ENCODE measurements at places on chromosomes 7 and 10.

DNA sequence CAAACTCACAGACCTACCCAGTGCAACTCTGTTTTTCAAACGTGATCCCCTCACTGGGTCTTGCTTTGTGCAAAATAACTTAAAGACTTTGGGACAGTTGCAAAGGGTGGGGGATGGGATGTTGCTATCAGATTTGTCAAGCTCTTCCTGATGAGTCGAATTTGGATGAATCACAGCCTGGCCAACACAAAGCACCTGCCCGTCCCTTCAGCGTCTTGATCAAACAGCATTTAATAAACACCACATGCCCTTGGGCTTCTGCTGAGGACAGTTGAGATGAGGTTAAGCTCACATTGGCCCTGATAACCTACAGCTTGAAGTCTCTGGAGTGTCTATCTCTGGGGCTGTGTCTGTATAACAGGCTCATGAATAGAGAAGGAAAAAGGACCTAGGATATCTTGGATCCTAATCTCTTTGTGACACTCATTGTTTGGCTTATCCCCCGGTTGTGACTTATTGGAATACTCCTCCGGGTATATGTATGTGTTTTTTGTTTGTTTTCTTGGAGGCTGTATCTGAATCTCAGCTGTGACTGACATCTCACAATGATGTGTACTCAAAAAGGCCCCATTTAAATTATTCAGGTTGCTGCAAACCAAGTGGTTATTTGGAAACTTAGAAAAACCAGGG is 132.6 kb upstream of the NAMPT start:
- DNase-seq: no peak

GRCh38 chr10:86139066-86139657 is 227.4 kb downstream of the GRID1 start:
- no peak for DNase-seq

GRCh38 chr10:74039561-74040145 is 41.7 kb downstream of the VCL start:
- DNase-seq: no peak

DNA sequence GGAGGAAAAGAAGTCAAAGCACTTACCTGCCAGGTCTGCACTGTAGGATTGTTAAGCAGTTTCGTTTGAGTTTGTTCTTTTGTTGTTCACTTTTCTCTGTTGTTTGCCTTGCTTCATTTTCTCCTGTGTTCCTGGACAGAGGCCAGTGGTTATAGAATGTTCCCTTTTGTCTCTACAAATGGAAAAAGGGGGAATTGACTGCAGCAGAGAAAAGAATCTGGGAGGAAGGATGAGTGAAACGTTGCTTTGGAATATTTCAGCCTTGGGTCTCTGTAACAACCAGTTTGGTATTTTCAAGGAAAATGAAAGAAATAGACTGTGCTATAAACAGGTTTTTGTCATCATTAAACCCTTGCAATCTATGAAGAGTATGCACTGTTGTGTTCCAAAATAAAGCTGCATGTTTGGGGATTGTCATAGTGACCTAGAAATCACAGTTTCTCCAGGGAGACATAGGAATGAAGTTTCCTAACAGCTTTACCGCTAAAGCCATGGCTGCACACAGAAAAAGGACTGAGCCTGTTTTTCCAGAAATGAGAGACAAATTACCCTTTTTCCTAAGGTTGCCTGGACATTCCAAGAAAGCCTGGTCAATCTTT is 60.8 kb upstream of the HABP2 start:
- DNase-seq: no peak

GRCh38 chr7:116148626-116149025 is 61.7 kb upstream of the TES start:
- no peak for DNase-seq

DNA sequence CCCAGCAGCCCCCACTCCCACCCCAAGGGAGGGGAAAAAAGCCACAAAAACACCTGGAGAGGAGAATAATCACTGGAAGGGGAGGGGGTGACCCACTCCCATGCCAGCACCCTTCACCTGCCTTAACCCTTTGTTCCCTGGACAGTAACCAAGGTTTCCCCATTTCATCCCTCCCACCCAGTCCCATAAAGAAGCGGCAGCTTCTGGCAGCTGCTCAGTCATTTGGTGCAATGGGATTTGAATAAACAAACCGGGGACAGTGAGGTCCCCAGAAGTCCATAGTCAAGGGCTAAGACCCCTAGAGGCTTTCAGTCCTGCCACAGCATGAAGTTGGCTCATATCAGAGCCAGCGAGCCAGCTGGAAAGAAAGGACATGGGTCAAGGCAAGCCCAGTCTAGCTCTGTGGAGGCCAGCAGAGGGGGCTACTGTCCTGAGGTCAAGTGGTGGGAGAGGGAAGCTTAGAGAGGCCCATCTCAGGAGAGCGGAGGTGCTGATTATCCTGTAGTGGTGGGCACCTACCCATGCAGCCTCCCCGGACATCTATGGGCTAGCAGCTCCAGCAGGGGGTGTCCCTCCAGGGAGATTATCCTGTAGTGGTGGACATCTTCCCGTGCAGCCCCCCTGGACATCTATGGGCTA is 58.9 kb upstream of the LBX1 start:
- DNase-seq: no peak

- no peak for DNase-seq
Observed at GRCh38 chr7:137579913-137580640, 236.5 kb upstream of the PTN start.

DNA sequence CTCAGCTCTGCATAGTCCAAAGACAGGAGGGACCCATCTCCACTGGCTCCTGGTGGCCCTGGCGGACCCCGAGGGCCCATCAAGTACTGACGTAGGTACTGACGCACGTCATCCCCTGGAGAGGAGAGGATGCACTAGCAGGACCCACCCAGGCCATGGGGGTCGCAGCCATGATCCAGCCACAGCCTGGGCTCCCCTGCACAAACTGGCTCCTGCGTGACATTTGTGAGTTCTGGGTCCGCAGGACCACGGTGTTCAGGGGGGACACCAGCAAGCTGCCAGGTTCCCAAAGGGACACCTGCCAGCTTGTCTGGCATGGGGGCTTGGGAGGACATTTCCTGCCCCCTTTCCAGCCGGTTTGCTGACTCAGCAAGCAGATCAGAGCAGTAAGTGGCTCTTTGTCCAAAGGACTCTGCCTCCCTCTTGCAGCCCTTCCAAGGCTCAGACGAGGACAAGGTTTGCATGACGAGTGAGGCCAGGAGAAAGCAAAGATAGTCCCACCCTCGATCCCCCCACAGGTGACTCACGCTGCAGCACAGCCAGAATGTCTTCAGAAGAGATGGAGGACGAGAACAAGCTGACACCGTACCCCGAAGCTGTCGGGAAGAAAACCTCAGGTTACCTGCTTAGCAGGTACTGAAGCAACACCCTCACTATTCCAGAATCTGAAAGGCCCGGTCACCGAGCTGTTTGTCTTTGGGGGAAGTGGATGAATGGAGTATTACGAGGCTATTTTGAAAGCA is 49.0 kb downstream of the COL17A1 start:
- no peak for DNase-seq

GRCh38 chr10:69123306-69123746 is 652 bp upstream of the VPS26A start:
- DNase-seq: no peak

GRCh38 chr7:112224186-112224585 is 17.7 kb downstream of the ZNF277 start:
- DNase-seq: no peak

- DNase-seq: no peak
Observed at GRCh38 chr10:8047452-8048280, 6.8 kb upstream of the GATA3 start.

DNA sequence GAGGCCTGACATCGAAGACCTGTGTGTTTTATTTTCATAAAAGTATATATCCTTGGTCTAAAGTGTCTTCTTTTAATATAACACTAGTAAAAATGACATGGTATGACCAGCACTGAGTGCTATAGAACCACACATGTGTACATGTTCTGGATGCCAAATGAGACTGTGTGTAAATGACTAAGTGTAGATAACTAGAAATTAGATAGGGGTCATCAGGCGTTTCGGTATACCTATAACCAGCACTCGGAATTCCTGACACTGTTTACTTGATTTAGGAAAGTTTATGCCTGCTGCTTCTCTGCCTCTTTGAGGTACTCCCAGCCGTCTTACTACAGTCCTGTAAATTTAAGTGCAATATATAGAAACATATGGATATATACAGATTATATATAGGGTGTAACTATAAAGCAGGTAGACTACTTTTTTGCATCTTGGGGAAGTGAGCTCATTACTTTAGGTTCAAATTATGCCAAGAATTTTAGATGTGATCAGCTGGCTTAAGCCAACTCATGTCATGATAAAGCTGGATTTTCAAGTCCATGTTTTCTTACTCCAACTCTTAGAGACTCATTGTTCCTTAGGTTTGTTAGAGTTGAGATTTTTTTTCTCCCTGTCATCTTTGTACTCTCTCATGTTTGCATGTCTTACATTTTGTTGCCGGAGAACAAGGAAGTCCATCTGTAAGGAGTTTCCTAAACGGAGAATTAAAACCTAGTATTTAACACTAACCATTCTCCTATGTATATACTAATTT is 62.9 kb downstream of the KLHDC10 start:
- DNase-seq: no peak

DNA sequence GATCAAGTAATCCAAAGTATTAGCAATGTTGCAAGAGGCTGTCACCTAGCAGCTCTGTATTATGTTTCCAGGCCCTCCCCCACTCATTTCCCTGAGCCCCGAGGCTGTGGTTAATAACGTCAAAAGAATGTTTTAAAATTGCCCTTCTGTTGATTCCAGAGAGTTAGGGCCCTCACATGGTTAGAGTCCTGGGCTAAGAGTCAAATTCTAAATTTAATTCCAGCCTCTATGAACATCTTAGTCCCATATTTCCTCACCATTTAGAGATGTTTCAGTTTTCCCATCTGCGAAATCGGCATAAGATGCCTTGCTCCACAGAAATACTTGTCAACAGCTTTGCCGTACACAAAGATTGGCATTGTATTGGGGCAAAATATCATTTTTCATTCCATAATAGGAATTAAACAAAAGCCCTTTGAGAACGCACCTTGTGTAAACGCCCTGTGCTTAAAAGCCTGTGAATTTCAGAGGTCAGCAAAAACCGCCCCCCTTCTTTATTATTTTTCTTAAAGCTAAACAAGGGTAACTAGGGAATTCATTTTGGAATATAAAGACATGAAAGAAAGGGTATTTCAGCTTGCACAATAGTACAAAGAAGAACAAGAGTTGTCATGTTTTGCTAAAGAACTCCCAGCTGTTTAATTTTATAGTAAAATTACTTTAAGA is 135.8 kb downstream of the ARID5B start:
- peak; percentile 34 for DNase-seq

GRCh38 chr10:111113238-111113960 is 36.6 kb downstream of the ADRA2A start:
- DNase-seq: no peak

DNA sequence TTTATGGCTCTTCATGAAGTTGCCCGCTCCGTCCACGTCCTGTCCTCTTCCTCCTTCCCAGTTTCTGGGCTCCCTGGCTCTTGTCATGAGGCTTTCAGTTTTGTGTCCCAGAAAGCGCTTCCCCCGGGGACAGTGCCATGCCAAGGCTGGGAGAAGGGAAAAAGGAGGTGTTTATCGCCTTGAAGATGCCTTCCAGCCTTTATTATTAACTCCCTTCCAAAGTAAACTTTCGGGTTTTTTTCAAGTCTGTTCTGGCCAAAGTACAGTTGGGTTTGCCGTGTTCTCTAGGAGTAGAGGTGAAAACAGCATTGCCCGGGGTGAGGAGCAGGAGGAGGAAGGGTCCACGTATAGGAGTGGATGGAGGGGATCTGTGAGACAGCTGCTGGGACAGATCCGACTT is 117.2 kb downstream of the CUX1 start:
- no peak for DNase-seq

GRCh38 chr7:66207540-66207939 is 2.4 kb downstream of the TPST1 start:
- no peak for DNase-seq

- DNase-seq: no peak
Observed at GRCh38 chr7:80026766-80027165, 107.9 kb upstream of the GNAI1 start.

All from NCI-H774 (cell line).